ENCODE measurements at places on chromosomes 5 and 9. TPM values are rescaled to one million over a fixed set of nuclear protein-coding genes. Genes with fewer than 3 reads are reported as not detected.
A peak's percentile ranks its signal among the peaks of the same experiment; 100 is the strongest.

Gene TEX48
- not detected for total RNA-seq

Gene PGM5
- 0.26 TPM for total RNA-seq

Gene IL11RA
- 6.5 TPM for total RNA-seq

Gene ASPN
- total RNA-seq, result 0.07 TPM

Gene TSC1
- total RNA-seq, result 18.7 TPM

Gene HEMGN
- not detected for total RNA-seq

Gene SLCO6A1
- total RNA-seq, result not detected

Gene STK10
- total RNA-seq, result 33.9 TPM

Gene SCGB3A2
- not detected for total RNA-seq

Gene OSMR
- total RNA-seq, result 14.6 TPM

Gene TRIM36
- total RNA-seq, result 0.74 TPM

Gene C9orf153
- total RNA-seq, result 0.07 TPM

Gene C9orf40
- 3.0 TPM for total RNA-seq

Gene SHC3
- 6.3 TPM for total RNA-seq

Gene BTNL9
- 0.07 TPM for total RNA-seq

DNA sequence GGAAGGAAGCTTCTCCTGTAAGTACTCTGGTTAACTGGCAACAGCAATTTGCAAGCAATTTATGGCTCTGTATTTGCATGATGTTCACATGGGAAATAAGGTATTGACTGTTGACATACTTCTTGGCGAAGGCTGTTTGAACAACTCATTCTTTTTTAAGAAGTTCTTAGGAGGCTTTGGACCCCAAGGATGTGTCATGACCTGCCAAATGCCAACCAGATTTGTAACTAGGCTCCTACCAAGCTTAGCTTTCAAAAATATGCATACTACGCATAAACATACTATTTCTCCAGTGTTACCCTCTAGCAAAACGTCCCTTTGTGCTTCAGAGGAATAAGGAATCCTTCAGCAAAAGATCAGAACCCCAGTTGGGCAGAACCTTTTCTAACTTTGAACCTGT is 165.2 kb upstream of the MSX2 start:
- DNase-seq, result no peak

- peak; percentile 69 for DNase-seq
Measured at GRCh38 chr5:140372971-140373487, 13.0 kb downstream of the SLC4A9 start.

DNA sequence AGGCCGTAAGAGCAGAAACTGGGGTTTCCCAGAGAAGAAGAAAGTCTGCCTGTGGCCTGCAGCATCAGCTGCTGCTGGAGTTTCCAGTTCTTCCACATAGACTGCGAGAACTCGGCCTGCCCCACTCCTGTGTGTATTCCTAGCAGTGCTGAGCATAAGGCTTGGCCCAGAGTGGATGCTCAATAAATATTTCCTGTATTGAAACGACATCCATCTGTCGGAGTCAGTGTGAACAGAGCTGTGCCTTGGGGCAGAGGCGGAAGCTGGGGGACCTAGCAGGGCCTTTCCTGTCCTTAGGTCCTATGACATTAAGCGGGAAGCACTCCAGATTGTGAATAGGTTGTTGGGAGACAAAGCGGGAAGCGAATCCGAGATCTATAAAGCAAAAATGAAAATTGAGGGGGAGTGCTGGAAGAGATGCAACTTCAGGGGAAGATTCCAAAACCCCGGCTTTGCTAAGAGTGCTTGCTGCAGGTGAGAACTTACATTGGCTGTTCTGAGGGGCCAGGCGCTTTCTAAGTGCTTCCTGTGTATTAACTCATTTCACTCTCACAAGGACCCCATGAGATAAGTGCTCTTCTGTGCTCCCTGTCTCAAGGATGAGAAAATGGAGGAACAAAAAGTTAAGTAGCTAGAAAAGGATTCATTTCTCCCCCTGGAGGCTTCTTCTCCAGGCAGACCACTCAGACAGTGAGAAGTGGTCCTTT is 76.1 kb upstream of the CXCL14 start:
- DNase-seq, result no peak

GRCh38 chr5:115126303-115126702 is 43.4 kb downstream of the TRIM36 start:
- DNase-seq, result no peak

GRCh38 chr9:116149844-116150243 is 3.7 kb upstream of the PAPPA start:
- no peak for DNase-seq

DNA sequence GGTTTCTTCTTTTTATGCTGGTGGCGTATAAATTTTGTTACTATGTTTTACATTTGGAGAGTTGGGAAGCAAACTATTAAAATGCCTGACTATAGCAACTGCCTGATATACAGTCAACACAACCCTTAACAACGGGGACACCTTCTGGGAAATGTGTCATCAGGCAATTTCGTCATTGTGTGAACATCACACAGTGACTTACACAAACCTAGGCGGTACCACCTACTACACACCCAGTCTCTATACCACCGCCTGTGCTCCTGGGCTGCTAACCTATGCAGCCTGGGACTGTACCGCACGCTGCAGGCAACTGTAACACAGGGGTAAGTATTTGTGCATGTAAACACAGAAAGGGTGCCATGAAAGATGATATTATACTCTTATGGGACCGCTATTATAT is 1.3 kb upstream of the CDHR2 start:
- DNase-seq, result no peak

DNA sequence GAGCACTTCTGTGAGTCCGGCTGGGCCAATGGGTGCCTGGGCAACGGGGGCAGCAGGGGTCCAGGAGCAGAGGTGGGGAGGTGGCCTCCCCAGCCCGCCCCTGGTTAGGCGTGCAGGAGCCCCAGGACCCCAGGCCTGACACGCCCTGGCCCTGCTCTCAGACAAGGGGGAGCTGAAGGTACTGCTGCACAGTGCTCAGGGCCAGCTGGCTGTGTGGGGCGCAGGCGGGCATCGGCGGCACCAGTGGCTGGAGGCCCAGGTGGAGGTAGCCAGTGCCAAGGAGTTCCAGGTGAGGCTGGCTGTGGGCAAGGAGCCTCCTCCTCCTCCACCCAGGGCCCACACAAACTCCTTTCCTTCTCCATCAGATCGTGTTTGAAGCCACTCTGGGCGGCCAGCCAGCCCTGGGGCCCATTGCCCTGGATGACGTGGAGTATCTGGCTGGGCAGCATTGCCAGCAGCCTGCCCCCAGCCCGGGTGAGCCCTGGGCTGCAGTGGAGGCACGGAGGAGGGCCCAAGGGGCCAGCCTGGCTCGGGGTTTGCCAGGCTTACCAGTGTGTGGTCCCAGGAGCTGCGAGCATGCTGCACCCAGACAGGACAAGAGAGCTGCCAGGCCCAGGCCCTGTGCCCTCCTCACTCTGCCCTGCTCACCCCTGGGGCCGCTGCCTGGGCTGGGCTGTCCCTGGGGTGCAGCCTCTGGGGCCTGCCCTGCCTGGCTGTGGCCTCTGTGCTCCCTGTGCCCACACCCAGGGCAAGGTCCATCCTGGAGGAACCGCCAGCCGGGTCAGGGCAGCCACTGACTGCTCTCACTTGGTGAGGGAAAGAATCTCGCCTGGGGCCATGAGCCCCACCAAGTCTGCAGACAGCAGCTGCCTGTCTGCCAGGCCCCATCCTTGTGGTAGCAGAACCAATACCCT is 7.0 kb downstream of the MAMDC4 start:
- DNase-seq, result no peak

GRCh38 chr5:91137647-91138046 is 245.5 kb downstream of the ARRDC3 start:
- no peak for DNase-seq

- peak; percentile 67 for DNase-seq
Measured at GRCh38 chr5:107425541-107426031, 245.2 kb downstream of the EFNA5 start.

DNA sequence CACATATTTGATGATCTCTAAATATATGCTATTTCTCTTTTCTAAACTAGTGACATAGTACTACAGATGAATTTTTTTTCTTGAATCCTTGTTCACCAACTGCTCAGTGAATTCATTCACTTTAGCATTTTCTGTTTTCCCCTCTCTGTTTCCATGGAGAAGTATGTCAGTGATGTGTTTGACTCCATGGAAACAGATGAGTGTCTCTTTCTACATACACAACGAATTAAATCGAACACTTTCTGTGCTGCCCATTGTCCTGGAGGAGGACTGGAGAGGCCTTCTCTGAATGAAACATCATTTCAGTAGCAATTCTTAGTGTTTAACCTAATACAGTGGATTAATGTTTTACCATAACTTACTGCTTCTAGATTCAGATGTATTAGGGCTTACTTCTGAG is 9.5 kb downstream of the INVS start:
- no peak for DNase-seq

DNA sequence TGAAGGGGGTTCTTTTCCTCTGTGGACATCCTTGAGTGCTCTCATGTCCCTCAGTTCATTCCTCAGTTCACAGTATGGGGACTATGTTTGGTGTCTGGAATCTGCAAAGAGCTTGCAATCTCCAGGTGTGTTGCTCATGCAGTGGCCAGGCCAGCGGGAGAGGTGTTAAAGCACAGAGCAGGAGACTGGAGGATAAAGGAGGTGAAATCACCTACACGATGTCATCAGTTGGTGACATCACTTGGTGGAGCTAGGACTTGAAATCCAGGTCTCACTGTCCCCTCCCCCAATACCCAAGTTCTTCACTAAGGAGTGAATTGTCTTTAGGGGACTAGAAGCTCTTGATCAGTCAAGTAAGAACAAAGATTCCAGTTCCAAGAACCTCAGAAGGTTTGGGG is 197.3 kb upstream of the ZNF618 start:
- DNase-seq, result no peak

DNA sequence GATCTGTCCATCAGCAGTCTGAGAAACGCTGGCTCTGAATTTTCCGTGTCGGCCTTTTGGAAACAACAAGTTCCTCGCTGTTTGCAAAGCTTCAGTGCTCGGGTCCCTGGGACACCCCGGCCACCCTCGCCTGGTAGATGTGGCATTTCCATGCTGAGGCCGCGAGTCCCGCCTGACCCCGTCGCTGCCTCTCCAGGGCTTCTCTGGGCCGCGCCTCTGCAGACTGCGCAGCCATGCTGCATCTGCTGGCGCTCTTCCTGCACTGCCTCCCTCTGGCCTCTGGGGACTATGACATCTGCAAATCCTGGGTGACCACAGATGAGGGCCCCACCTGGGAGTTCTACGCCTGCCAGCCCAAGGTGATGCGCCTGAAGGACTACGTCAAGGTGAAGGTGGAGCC is 4.7 kb downstream of the NTNG2 start:
- DNase-seq, result no peak

DNA sequence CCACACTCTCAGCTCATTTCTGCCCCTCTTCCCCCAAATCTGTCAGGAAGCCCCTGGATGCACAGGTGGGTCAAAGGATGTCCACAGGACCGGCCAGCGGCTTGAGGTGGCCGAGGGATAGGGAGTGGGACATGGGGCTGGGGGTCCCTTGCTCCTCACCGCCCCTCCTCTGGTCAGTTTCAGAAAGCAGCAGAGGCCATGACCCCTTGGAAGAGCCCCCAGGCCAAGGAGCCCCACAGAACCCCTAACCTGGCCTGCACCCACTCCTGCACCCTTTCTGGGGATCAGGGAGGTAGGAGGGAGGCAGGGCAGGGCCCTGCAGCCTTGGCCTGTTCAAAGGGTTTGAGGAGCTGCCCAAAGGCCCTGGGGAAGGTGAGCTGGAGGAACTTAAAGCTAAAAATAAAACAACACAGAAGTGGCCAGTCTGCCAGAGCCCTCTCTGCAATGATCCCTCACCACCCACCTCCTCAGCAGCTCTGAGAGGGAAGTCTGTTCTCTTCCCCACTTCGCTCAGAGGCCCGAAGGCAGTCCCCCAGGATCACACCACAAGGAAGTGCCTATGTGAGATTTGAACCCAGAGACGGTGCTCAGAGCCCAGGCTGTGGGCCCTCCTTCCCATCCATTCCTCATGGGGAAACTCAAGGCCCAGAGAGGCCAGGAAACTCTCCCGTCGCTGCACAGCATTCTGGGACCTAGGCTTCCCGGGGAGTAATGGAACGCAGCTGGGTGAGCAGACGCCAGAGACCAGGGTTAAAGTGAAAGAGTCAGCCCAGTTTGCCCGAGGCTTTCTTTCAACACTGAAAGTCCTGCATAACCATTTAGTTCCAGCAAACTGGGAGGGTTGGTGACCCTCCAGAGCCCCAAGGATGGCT is 910 bp downstream of the ENG start:
- no peak for DNase-seq

DNA sequence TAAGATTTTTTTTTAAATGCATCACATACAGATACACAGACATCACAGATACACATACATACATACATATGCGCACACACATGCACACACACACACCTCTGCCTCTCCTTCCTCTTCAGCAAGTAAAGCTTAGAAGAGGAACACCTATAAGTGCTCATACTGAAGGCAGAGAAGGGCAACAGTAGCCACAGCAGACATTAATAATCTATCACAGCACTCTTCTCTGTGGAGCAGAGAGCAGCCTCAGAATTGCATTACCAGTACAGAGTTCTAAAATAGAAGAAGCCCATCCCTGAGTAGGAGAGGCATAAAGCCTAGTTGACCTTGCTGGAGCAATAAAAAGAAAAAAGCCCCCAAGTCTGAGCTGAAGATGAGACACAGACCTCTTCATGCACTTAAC is 110.6 kb downstream of the MLLT3 start:
- no peak for DNase-seq

- peak; percentile 10 for DNase-seq
Measured at GRCh38 chr5:171342362-171343111, 33.5 kb downstream of the TLX3 start.

GRCh38 chr9:70318002-70318401 is 59.2 kb downstream of the SMC5 start:
- no peak for DNase-seq

DNA sequence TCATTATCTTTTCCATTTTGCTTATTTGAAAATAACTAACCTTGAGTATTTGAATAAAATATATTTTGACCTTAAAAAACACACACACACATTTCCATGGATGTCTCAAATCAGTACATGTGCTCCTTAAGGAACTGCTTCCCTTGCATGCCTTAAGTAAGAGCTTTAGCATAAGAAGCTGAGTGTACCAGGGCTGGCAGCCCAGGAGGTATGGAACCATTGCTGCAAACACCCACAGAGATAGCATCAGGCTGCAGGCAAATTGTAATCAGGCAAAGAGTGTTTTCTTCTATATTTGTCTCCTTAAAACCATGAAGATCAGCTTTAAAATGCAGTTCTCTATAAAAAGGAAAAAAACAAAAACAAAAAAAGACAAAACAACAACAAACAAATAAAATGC is 160.6 kb downstream of the PLK2 start:
- DNase-seq, result no peak

GRCh38 chr9:125043631-125044030 is 99.7 kb downstream of the SCAI start:
- DNase-seq, result no peak

DNA sequence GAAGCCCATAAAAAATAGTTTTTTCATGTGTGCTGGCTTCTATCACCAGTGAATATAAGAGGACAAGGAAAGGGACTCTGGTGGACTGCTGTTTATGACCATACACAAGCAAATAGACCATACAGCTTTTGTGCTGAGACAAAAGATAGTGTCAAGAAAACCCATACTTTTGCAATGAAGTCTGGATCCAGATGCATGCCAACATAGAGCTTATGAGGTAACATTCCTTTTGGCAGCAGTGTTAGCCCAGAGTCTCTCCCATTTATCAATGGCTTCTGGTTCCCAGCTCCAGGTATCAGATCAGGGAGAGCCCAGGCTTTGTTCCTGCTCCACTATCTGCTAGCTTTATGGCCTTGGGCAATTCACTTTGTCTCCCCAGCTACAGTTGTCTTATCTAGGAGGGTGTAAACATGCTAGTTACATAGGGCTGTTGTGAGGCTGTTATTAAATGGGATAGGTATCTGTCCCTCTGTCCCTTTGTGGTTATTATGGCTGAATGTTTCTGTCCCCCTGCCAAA is 55.6 kb downstream of the CCDC192 start:
- no peak for DNase-seq

All from pulmonary artery endothelial cell (primary cell).